ENCODE measurements at places on chromosomes 3 and 15. TPM values are rescaled to one million over a fixed set of nuclear protein-coding genes. Genes with fewer than 3 reads are reported as not detected.

Gene SCG3
- 0.47 TPM for total RNA-seq

Gene WDR93
- total RNA-seq = 0.28 TPM

Gene CCK
- not detected for total RNA-seq

Gene CHRD
- 5.8 TPM for total RNA-seq

Gene HAPLN3
- total RNA-seq = 44.8 TPM

Gene FBXO40
- total RNA-seq = not detected

Gene MASP1
- 7.6 TPM for total RNA-seq

Gene TJP1
- total RNA-seq = 88.0 TPM

Gene GNAT1
- 1.3 TPM for total RNA-seq

Gene DLEC1
- 1.4 TPM for total RNA-seq

Gene SCG5
- not detected for total RNA-seq

- DNase-seq = no peak
Observed at GRCh38 chr3:155130001-155130400, 49.9 kb downstream of the MME start.

DNA sequence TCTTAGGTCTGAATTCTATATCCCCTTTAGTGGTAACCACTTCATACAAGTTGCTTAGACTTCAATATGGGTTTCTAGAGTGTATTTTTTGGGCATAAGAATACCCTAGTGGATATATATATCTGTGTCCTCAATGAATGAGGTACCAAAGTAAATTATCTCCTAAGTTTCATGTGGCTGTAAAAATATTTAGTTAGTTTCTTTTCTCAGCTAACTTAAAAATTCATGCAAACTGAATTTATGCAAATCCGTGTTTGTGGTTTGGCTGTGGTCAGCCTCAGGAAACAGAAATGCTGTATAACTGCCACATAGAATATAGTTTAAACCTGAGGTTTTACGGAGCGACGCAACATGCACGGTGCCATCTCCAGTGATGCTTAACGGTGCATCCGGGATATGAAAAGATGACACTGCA is 80.3 kb downstream of the PEX5L start:
- DNase-seq = no peak

- DNase-seq = no peak
Observed at GRCh38 chr3:157294953-157295352, 135.0 kb upstream of the CCNL1 start.

- DNase-seq = no peak
Observed at GRCh38 chr3:71872256-71872655, 87.3 kb upstream of the PROK2 start.

- DNase-seq = no peak
Observed at GRCh38 chr3:31305340-31305739, 227.4 kb upstream of the STT3B start.

DNA sequence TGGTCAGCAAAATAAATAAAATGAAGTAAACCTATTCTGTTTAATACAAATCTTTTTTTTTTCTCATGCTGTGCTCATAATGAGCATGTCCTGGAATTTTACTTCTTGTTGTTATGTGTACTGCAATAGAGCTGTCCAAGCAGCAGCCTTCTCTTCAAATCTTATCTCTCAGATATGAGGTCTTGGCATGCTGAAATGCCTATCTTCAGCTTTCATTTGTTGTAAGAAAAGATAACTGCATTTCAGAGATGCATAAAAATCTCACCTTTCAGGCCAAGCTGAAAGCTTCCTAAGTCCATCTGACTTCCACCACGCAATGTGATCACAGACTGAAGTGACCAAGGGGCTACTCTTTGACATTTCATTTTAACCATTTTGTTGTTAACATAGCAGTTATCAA is 43.5 kb upstream of the LRRC3B start:
- no peak for DNase-seq

- DNase-seq = no peak
Observed at GRCh38 chr3:191387441-191388077, 57.2 kb upstream of the UTS2B start.

DNA sequence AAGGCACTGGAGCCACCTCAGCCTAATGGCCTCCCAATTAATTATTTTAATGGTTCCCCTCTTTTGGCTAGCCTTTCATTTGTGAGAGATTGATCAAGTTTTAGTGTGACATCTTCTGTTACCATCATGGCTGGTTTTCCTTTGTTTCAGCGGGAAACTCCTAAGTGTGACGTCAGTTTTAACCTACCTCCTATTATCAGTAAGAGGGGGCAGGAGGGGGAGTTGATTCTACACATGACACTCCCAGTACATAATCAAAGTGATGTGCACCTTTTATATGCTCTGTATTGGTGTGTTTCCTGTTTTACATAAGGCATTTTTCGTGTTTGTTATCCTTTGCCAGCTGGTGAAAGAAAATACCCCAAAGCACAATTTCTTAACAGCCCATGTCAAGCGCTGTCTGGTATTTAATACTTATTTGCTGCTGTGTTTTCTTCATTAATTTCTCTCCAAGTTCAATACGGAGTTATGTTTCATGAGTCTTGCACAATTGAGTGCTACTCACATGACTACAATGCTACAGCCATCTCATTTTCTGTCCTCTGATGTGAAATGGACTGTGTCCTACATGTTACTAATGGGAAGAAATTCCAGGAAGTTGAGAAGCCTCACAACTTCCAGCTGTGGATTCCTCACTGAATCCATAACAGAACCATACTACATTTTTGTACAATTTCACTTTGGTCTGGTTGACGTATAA is 52.2 kb upstream of the POLR2M start:
- no peak for DNase-seq

- no peak for DNase-seq
Observed at GRCh38 chr3:37163262-37164015, 10.9 kb downstream of the LRRFIP2 start.

DNA sequence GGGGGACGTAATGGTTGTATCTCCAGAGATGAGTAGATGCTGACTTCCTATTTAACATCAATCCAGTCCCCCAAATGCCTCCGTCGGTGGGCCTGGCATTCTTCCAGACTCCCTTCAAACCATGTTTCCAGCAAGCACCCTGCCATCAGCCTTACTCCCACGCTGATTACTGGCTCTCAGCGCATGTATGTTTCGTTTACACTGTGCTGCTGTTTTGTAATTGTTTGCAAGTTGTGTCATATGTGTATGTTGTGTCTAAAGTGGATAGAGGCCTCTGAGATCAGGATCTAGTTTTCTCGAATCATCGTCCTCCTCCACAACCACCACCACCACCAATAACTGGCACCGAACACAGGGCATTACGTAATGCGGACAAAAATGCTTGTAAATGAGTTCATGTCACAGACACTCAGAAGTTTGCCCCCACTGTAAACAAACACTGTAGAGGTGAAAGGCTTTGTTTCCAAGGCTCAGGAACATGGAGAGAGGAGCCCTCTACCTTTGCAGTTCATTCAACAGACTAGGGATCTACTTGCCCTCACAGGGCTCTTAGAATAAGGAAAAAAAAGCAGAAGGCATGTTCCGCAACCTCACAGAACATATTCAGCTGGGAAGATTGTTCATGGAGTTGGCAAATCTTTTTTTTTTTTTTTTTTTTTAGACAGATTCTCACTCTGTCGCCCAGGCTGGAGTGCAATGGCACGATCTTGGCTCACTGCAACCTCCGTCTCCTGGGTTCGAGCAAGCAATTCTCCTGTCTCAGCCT is 46.1 kb upstream of the SEMA4B start:
- no peak for DNase-seq

- DNase-seq = no peak
Observed at GRCh38 chr3:194101592-194102432, 34.1 kb upstream of the HES1 start.

- DNase-seq = no peak
Observed at GRCh38 chr15:25481208-25481859, 42.5 kb upstream of the UBE3A start.

GRCh38 chr3:17040990-17041377 is 156.2 kb downstream of the PLCL2 start:
- no peak for DNase-seq

GRCh38 chr15:100861511-100861991 is 18.1 kb upstream of the ALDH1A3 start:
- DNase-seq = no peak

GRCh38 chr3:179676081-179676480 is 23.2 kb downstream of the USP13 start:
- DNase-seq = no peak

DNA sequence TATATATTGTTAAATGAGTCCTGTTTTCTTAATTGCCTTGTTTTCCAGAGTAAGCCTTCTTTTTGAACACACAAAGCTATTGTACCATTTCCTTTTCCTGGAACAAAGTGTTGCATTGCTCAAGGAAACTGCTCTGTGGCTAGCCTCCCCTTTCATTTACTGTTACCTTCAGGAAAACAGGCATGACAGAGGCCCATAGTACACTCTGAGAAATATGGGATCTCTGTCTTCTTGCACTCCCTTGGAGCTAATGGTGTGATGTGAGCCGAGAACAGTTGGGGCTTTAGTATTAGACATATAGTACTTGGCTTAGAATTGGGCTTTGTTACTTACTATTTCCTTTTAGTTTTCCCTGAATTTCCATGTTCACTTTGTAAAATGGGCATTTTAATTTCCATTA is 193.7 kb downstream of the GHSR start:
- DNase-seq = no peak

DNA sequence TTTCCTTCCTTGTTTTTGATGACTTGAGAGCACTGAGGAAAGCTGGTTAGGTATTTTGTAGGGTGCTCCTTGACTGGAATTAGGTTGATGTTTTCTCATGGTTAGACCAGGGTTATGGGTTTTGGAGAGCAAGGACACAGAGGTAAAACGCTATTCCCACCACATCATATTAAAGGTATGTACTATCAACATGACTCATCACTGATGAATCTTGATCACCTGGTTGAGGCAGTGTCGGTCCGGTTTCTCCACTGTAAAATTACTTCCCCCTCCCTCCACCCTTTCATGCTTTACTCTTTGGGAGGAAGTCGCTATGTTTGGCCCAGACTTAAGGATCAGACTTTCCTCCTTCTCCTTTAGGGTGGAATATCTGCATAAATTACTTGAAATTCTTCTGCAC is 201.6 kb downstream of the EDEM1 start:
- DNase-seq = no peak

- no peak for DNase-seq
Observed at GRCh38 chr3:132660052-132660810, at the start of gene UBA5. Gene UBA5, plus strand, starts transcription at chr3:132660329. Its CDS starts 209 bp downstream, at chr3:132660538.
